NCI-H1417 (cell line): ENCODE measurements at places on chromosomes 2 and 18.

DNA sequence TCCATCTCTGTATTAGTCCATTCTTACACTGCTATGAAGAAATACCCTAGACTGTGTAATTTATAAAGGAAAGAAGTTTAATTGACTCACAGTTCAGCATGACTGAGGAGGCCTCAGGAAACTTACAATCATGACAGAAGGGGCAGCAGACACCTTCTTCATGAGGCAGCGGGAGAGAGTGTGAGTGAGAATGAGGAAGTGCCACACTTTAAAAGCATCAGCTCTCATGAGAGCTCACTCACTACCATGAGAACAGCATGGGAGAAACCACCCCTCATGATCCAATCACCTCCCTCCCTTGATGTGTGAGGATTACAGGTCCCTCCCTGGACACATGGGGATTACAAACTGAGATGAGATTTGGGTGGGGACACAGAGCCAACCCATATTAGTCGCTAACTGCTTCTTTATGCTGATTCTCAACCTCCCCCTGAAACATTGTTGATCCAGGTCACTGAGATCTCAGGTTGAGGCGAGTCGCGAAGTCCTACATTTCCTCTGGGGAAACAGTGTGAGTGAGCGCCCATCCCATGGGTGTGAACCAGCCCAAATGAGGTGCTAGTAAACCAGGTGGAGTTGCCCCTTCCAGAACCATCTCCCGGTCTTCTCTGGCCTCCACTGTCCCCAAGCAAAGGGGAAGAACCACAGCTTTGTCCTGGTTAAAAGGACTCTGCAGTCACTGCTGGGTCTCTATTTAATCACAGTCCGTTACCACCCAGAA is 123.8 kb downstream of the CAPN13 start:
- no peak for DNase-seq

- peak; percentile 89 for DNase-seq
Measured at GRCh38 chr18:50297621-50298442, 10.3 kb upstream of the CXXC1 start.

- no peak for DNase-seq
Measured at GRCh38 chr2:41836948-41837347, 210.9 kb upstream of the PKDCC start.

GRCh38 chr18:8439055-8439454 is 170.2 kb upstream of the RAB12 start:
- DNase-seq: no peak
